Activated CD4-positive, CD25-positive, alpha-beta regulatory T cell (primary cell): ENCODE measurements at places on chromosomes 12 and 14.

DNA sequence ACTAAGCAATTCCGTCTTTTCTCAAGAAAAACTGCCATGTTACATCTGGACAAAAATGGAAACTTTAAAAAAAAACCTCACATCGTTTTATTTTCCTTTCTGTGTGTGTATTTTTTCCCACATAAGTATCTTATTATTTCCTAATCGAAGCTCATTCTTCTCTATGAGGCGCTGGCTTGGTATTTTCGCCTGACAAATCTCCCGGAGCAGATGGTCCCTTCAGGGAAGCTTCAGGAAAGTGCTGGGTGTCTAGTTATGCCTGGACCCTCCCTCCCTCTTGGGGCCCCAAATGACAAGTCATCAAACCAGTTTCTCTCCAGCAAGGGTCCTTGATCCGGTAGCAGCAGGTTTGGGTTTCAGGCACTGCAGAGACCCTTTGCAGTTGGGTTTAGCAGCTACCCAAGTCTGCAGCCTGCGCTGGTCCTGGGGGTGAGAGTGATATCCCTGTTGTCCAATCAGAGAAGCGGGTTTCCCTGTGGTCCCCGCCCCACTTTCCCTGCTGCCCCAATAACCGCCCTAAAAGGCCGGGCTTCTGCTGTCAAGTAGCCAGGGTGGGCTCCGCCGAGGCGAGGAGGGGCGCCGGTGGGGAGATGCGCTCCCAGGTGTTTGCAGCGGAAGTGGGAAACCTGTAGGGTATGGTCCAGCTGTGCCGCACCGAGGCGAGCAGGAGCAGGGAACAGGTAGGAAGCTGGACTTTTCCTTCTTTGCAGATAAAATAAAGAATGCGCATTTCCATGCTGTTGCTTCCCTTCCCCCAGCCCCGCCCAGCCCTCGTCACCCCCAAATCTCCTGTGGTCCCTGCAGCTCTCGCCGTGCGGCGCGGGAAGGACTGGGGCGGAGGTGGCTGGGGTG is at the start of gene CNTN1:
TSS of gene CNTN1 (plus strand) at position 527 of the 852 bp plus-strand sequence.
- DNase-seq: no peak

GRCh38 chr14:64755781-64756221 is 51.6 kb downstream of the PLEKHG3 start:
- DNase-seq: peak; percentile 9

- no peak for DNase-seq
Observed at GRCh38 chr12:69602954-69603353, 7.8 kb downstream of the LRRC10 start.

DNA sequence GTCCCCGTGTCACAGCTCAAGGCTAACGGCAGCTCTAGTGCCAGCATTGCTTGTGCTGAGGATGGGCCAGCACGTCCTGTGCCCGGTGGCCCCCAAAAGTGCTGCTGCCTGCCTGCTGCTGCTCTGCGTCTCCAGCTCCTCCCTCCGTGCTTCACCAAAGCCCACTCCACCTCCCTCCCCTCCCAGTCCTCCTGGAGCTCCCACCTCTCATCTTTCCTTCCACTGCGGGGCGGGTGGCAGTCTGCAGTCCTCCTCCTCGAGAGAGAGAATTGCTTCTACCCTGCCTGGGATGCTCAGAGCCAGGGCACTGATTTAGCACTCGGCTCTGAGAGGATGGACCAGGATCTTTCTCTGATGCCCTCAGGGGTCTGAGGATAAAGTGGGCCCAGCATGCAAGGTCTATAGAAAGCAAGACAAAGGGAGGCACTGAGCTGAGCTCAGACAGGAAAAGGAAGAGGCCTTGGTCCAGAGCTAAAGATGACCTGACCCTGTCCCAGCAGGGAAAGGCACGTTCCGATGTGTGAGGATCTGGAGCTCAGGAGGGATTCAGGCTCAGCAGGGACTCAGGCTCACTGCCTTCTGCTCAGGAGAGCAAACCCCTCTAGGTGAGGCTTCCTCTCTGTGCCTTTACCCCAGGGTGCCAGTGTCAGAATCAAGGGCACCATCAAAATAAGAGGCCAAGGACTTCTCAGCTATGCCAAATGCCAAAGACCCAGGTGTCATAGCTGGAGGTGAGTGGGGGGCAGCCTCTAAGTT is 113.1 kb upstream of the FKBP4 start:
- DNase-seq: no peak

- no peak for DNase-seq
Observed at GRCh38 chr12:131153956-131154355, 200.2 kb downstream of the ADGRD1 start.

DNA sequence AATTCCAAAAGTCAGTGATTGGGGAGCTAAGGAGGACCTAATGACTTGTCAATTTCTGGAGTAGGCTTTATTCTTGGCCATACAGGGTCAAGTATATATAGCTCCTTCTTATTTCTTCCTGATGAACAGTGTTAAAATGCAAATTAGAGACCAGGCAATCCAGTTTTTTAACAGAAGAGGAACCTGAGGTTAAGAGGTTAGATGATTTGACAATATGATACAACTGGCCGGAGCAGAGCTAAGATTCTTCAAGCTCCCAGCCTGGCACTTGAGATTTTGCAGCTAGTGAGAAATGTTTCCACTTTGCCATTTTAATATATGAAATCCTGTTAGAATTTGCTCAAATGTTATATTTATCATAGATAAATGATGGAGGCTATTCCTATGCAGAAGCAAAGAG is 204.0 kb downstream of the SSPN start:
- no peak for DNase-seq

GRCh38 chr12:97127061-97127460 is 220.0 kb downstream of the NEDD1 start:
- no peak for DNase-seq

DNA sequence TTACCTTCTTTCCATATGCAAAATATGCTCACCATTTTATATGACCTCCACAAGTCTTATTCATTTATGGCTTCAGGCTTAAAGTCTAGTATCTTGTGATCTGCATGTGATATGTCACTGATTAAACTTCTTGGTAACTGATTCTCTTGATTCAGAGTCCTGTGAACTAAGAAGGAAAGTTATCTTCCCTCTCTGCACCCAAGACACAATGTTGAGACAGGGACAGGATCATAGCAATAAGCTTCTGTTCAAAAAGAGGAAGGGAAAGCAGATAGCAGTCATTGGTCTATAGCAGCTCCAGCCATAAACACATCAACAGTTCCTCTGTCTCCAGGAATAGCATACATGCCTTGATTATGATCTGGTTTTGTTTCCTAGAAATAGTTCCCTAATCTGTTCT is 103.1 kb downstream of the UNC79 start:
- DNase-seq: no peak

- no peak for DNase-seq
Observed at GRCh38 chr12:124456652-124457152, 110.7 kb downstream of the NCOR2 start.

DNA sequence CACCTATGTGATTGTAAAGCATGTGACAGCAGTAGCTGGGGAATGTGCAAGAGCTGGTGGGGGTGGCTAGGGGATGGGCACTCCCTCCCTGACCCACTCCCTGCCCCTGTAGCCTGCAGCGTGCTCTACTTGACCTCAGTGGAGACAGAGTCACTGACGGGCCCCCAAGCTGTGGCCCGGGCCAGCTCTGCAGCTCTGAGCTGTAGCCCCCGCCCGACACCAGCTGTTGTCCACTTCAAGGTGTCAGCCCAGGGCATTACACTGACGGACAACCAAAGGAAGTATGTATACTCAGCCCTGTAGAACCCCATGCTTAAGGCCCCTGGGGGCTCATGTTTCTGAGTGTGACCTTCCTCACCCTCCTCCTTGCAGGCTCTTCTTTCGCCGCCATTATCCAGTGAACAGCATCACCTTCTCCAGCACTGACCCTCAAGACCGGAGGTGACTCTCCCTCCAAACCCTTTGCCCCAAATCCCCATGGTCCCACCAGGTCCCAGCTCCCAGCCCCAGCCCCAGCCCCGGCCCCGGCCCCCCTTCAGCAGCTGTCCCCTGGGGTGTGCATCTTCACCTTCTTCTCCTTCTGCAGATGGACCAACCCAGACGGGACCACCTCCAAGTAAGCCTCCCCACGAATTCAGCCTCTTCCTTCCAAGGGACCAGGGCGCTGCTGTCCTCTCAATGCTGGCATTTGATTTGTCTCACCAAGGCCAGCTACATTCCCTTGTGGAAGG is 13.3 kb downstream of the TNS2 start:
- DNase-seq: no peak

- no peak for DNase-seq
Observed at GRCh38 chr14:74663884-74664283, 49.0 kb downstream of the AREL1 start.

DNA sequence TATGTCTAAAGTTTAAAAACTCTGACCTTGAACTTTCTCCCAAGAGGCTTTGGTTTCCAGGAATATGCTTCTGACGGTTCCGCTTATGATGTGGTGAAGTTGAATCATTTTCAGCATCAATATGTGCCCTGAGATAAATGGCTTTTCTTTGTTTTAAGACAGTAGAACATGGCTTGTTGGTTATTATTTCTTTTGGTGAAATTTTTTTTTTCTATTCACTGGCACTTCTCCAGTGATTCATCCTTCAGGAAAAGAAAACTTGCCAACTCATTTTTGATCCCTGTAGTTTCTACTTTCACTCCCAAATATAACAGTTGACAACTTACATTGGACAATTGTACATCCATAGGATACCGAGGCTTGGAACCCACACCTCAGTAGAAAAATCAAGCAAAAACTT is 1301.2 kb upstream of the FLRT2 start:
- no peak for DNase-seq

DNA sequence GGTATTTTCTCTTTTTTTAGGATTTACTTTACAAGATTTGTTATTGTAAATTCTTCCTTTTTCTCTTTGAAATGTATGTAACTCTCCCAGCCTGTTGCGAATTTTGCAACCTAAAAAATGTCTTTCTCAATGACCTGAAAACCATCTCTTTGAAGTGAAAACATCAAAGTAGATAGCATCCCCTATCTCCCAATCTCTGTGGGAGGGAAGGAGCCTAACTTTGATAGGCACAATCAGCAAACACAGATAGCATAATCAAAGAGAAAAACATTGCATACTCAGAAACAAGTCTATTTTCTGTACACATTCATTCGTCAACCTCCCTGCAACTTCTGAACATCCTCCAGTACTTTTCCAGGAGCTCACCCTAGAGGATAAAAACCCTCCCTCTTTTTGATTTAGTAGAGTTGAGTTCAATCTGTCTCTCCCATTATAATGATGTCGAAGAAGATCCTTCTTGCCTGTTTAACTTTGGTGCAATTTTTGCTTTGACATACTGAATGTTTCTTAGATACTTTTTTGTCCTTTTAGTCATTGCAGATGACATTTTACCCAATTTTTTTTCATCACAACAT is 849.2 kb upstream of the LRFN5 start:
- DNase-seq: no peak

- DNase-seq: no peak
Observed at GRCh38 chr12:83622205-83622604, 935.5 kb downstream of the TMTC2 start.

GRCh38 chr12:89181271-89181920 is 170.9 kb downstream of the DUSP6 start:
- no peak for DNase-seq
